ENCODE measurements at places on chromosomes 7 and 10. TPM values are rescaled to one million over a fixed set of nuclear protein-coding genes. Genes with fewer than 3 reads are reported as not detected.

DNA sequence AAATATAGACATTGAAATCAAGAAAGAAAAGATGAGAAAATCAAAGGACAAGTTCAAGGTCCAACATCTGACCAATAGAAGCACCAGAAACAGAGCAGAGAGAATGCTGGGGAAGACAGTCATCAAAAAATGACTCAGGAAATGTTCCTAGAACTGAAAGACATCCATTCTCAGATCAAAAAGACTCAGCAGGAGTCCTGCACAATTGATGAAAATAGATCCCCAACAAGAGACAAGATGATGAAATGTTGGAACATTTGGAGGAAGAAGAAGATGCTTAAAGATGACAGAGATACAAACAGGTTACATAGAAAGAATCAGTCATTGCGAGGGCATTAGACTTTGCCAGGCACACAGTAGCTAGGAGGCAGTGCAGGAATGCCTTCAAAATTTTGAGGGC, 30.0 kb upstream of the EIF5AL1 start:
- H3K4me1 ChIP-seq: peaks cover 11% of the 10 kb centered on the region
- H3K27ac ChIP-seq: no peak overlapping the region
- H3K27me3 ChIP-seq: peaks cover 3% of the 10 kb centered on the region
- no peak for DNase-seq
- no peaks in the 10 kb centered on the region for H3K36me3 ChIP-seq

DNA sequence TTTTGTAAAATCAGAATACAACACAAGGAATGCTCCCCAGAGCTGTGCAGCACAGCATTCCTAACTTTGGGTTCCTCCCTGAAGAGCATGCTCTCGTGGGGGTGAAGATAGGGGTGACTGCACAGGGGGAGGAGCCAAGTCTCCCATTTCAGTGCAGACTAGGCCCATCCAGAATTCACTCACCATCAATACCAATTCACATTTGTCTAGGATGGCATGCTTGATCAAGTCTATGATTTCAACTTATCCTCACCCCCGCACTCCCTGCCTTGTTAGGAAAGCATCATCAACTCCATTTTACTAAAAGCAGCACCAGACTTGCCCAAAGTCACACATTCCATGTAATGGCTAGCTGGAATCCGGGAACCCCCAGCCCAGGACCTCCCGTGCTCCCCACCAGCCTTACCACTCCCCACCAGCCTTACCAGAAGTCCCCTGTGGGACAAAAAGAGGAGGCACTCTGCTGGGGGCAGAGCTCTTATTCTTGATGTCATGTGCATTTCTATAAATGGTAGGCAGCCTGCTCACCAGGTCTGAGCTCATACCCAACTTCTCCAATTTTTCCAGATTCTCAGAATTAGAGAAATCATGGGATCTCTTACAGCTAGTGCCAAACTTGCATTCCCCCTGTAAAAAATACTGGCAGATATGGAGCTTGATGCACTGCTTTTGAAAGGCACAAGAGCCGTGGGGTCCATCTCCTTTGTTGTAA, 6.2 kb downstream of the PARP12 start:
- DNase-seq: no peak
- no peaks in the 10 kb centered on the region for H3K4me1 ChIP-seq
- no peaks in the 10 kb centered on the region for H3K36me3 ChIP-seq
- no peak overlapping the region for H3K27ac ChIP-seq
- peaks cover 22% of the 10 kb centered on the region for H3K27me3 ChIP-seq
- H3K4me3 ChIP-seq: no peak overlapping the region

DNA sequence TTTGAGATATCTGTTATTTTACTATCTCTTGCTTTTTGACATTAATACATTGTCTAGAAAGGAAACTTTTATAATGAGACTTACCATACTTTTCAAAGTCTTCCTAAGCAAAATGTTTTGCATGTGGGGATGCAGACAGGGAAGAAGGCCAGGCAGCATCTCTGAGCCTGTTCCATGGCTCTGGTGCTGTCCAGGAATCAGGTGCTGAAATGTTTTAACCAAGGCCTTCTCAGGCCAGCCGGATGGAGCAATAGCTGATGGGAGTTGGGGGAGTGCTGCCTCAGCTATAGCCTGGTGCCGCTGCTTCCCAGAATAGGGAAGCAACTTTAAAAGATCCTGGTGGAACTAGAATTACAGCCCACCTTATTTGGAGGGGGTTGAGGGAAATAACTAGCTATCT, 38.5 kb downstream of the CRTAC1 start:
- no peaks in the 10 kb centered on the region for H3K4me1 ChIP-seq
- H3K27me3 ChIP-seq: peaks cover 36% of the 10 kb centered on the region
- no peak overlapping the region for H3K27ac ChIP-seq
- peak; percentile 84 for DNase-seq
- H3K4me3 ChIP-seq: no peak overlapping the region
- H3K36me3 ChIP-seq: no peaks in the 10 kb centered on the region

DNA sequence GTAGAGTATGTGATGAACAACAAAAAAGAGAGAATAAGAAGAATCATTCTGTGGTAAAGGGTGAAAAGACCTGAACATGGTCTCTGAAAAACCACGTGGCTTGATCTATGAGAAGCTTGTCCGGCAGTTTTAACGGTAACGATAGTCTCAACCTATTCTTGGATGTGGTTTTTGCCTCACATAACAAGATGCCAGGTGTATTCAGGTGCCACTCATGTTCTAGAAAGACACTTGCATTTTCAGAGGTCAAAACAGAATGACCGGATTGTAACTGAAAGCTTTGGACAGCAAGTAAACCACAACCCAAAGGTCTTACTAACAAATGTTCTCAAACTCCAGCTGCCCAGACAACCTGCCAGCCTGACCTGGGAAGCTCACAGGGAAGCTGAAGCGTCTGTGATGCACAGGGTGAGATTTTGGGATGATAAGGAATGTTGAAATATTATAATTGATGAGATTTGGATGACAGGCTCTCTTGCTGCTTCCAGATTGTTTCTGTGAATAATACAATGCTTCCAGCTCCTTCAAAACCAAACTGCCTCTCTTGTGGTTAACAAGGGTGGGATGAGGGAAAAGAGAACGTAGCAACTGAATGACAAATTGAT, 137.4 kb upstream of the GRB10 start:
- no peak overlapping the region for H3K4me3 ChIP-seq
- no peaks in the 10 kb centered on the region for H3K36me3 ChIP-seq
- no peaks in the 10 kb centered on the region for H3K4me1 ChIP-seq
- no peak for DNase-seq
- H3K27ac ChIP-seq: no peak overlapping the region

The PIP gene
- not detected for total RNA-seq

All from neural progenitor cell (in vitro differentiated cells).